ENCODE measurements at places on chromosomes 4 and X. TPM values are rescaled to one million over a fixed set of nuclear protein-coding genes. Genes with fewer than 3 reads are reported as not detected.

Gene TLR3
- 1.9 TPM for polyA plus RNA-seq

Gene CXCL11
- polyA plus RNA-seq, result not detected

Gene KLF8
- 4.6 TPM for polyA plus RNA-seq

Gene PPEF2
- polyA plus RNA-seq, result 0.13 TPM

Gene NUDT10
- 1.4 TPM for polyA plus RNA-seq

All from muscle of back (tissue), 13 donors.